ENCODE measurements at places on chromosomes 2 and 18.

- DNase-seq = no peak
These were observed 193.4 kb downstream of the NBAS start for GRCh38 chr2:15367715-15368114.

DNA sequence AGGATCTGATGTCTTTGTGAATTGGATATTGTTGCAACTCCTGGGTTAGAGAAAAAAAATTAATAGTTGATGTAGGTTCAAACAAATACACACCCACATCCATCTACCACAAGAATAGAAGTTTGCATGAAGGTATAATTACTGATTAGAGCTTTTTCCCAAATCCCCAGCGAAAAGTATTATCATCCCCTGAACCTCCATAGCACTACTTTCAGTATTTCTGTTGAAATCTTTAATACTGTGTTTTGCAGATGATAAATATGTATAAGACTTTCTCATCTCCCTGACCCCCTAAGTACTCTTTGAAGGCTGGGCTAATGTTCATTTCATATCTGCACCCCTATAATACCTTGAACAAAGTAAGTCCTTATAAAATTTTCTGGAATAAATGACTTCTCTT is 6.4 kb downstream of the FN1 start:
- no peak for DNase-seq

GRCh38 chr2:28394997-28395333 is 2.3 kb downstream of the FOSL2 start:
- DNase-seq = no peak

GRCh38 chr2:99637159-99637697 is 147.4 kb upstream of the REV1 start:
- DNase-seq = no peak

- no peak for DNase-seq
These were observed 279.7 kb downstream of the RNF144A start for GRCh38 chr2:7196883-7197282.

DNA sequence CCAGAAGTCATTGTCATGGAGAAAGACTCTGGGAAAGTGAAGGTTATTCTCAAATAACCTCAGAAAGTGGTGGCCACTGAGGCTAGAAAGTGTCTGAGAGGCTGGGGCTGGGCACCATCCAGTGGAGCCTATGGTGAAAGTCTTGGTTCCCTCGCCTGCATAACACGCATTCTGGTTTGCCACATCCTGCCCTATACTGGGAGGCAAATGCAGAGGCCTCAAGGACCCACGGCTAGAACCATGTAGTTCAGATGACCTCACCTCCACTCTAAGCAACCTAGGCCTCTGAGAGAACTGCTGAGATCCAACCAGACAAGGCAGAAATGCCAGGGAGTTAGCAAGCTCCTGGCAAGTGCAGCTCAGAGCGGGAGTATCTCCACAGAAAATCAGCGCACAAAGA is 5.1 kb downstream of the ITGB6 start:
- no peak for DNase-seq

DNA sequence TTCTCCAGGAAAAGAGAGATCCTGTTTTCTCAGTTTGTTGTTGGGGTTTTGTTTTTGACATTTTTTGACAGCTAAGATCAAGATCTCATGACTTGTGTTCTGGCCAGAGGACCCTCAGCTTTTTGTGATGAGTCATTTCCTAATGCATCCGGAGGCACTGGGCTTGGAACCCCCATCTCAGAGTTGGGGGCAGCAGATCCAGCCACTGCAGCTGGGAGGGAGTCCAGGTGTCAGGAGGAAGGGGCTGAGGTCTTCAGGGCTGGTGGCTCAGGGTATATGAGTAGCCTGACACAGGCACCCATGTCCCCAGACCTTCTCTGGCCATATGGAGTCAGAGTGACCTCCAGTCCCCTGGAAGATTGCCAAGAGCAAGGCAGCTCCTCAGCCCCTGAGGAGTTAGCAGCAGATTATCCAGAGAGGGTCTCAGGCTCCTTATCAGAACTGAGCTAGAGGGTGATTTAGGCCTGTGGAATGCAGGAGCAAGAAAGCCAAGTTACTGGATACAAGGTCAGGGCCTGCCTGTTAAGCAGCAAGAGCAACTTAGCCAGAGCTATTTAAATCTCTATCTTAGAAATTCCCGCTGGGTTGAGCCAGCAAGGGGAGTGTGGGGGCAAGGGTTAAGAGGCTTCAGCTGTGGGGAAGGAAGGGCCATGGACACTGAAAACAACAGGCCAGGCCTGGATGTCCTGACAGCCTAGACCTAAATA is 62.4 kb downstream of the TANC1 start:
- DNase-seq = peak; percentile 89

DNA sequence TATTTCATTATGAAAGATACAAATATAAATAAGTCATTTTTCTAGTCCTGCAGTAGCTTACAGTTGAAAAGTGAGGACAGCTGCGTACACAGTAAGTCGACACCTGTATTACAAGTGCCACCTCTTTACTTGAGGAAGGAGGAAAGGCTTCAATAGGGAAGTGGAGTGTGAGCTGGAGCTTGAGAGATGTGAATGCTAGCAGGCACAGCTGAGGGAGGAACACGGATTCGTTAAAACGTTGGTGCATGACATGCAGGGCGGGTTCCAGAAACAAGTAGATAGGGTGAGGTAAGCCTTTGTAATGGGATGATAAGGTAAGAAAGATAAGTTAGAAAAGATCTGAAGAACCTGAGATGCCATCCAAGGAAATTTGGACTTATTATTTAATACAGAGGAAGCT is 98.1 kb upstream of the CSRNP3 start:
- peak; percentile 62 for DNase-seq

- peak; percentile 84 for DNase-seq
These were observed at the start of gene CYS1 for GRCh38 chr2:10079870-10080535. Gene CYS1 (minus strand): TSS chr2:10080411. CDS start chr2:10080223, 188 bp downstream.
